ENCODE measurements at places on chromosomes 13 and 19.

- DNase-seq = peak; percentile 6
Observed at GRCh38 chr13:105139380-105140285, 1395.8 kb downstream of the EFNB2 start.

- no peak for DNase-seq
Observed at GRCh38 chr19:47284324-47284899, 9.7 kb downstream of the INAFM1 start.

GRCh38 chr13:44050450-44051063, 170.9 kb downstream of the LACC1 start:
- no peak for DNase-seq

GRCh38 chr19:4555657-4556561, 3.6 kb downstream of the SEMA6B start:
- no peak for DNase-seq

GRCh38 chr13:100396776-100397175, 191.8 kb downstream of the GGACT start:
- no peak for DNase-seq

DNA sequence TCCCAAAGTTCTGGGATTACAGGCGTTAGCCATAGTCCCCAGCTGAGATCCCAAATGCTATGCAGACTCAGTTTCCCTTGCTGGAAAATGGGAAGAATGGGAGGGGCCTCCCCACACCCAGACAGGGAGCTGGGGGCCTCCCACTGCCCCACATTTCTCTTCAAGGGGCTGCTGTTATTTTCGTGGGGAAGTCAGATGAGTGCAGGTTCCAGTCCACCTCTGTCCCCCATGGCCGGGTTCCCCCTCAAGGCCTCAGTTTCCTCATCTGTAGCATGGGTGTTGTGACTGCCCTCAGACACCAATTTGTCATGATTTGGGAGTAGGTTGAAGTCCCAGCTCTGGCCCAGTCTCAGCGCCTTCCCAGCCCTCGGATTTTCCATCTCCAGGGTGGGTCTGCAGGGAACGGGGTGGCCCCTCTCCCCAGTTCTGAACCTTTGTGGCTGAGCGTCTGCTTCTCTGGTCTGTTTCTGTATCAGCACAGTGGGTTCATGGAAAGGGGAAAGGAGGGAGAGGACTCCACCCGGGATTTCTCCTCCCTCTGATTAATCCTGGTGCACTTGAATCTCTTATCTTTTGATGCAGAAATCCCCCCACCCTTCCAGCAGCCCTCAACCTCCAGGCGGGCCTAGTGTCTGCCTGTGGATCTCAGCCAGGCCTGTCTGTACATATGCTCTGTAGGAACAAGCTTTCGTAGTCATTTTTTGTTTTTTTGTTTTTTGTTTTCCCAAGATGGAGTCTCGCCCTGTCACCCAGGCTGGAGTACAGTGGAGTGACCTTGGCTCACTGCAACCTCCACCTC, 12.2 kb downstream of the NFIC start:
- DNase-seq = no peak

GRCh38 chr19:5803441-5803751, 1.5 kb upstream of the NRTN start:
- no peak for DNase-seq

Measured in stimulated activated CD8-positive, alpha-beta memory T cell treated with anti-CD3 and anti-CD28 coated beads, Interleukin-15, amount 100 ng/mL, for 24 hours (primary cell).